ENCODE measurements at places on chromosomes 6 and 20.
A peak's percentile ranks its signal among the peaks of the same experiment; 100 is the strongest.

- DNase-seq = no peak
These were observed 481.8 kb downstream of the HAO1 start for GRCh38 chr20:7458459-7458858.

GRCh38 chr6:16474772-16475493, 236.5 kb downstream of the GMPR start:
- no peak for DNase-seq

GRCh38 chr6:116446399-116446798, 14.8 kb upstream of the CALHM6 start:
- DNase-seq = no peak

GRCh38 chr6:33343953-33344611, 26.5 kb upstream of the ZBTB22 start:
- no peak for DNase-seq

DNA sequence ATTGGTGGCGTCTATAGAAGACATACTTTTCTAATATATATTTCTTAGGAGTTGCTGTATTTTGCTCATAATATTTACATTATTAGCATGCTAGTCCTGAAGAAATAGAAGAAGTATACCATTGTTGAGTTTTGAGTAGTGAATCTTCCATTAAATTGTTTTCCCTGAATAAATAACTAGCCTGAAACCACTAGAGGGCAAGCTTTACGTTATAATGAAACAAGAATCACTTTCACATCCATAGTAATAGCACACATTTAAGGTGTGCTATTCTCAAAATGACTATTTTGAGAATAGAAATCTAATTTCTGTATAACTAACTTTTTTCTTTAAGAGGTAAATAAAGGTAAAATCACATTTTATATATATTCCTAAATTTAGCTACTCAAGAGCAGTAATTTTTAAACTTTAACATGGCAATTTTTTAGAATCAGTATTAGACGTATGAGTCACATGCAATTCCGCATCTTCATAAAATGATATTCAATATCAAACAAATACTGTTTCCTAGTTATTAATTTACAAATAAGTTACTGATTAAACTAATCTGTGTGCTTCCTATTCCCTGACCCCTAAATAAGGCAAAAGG, 213.2 kb upstream of the MANEA start:
- peak; percentile 33 for DNase-seq

DNA sequence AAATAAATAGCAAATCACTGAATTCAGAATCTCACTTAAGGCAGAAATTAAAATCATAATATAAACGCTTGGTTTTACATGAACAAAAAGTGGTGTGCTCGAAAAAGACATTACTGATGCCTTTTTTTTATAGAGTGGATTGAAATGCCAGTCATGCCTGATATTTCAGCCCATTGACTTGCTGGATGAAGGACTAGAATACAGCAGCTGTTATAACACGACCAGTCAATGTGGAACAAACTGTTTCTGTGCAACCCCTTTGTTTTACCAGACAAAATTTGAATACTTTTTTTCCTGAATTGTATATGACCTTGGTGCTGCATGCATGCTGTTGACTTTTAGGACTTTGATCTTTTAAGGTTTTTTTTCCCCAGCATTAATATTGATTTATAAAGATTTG, 150.0 kb downstream of the QKI start:
- DNase-seq = no peak

GRCh38 chr20:13007596-13007995, 1.2 kb upstream of the SPTLC3 start:
- no peak for DNase-seq

- no peak for DNase-seq
These were observed 201.6 kb upstream of the SGK1 start for GRCh38 chr6:134519465-134519864.

GRCh38 chr6:38322138-38322537, 317.6 kb downstream of the BTBD9 start:
- DNase-seq = no peak

DNA sequence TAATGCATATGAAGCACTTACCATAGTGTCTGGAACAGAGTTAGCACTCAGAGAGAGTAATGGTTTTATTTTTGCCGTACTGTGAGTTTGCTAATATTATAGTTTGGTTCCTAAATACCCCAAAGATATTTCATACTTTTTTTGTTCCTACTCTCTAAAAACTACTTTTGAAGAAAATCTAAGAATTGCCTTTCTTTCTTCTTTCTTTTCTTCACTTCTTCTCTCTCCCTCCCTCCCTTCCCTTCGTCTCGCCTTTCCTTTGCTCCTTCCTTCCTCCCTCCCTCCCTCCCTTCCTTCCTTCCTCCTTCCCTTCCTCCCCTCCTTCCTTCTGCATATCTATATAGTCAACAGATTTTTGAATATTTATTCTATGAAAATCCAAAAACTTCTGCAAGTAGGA, 351.7 kb upstream of the RSPO3 start:
- no peak for DNase-seq

DNA sequence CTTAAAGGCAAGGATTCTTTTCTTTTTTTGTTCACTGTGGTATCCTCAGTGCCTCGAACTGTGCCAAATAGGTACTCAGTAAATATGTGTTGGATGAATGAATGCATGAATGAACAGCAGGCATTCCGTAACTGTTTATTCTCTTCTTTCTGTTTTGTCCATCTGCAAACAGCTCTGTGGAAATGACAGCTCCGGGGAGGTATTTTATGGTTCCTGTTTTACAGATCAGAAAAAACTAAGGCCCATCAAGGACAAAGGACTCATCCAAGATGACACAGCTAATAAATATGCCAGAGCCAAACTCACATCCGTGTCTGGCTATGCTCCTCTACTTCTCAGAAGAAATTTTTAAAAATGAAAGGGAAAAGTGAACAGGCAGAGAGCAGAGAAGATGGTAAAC, 21.0 kb downstream of the JPH2 start:
- no peak for DNase-seq

DNA sequence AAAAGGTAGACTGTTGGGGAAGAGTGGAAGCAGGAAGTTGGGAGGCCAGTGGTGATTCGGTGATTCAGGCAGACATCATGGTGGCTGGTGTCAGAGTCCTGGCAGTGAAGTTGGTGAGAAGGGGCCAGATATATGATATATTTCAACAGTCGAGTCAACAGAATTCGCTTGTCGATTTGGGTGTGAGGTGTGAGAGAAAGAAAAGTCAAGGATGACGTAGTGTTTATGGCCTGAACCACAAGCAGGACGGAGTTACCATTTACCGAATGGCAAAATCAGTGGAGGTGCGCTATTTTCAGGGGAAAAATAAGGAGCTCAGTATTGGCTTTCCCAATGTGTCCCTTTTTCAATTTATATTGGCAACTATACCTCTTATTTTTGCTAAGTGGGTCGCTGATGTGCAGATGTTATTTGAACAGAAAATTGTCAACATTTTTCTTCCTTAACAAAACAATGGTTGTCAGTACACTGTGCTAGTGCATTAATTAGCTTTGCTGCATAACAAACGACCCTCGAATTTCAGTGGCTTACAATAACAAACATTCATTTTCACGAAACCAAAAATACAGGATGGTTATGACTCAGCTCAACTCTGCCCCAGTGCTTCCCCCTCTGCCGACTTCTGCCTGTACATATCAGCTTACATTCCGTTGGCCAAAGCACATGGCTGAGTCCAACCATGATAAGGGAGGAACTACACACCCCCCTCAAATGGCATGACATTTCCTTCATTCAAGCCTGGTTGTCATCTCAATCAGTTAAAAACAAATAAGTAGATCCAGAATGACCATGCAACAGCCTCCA, 255.0 kb upstream of the ZFP64 start:
- DNase-seq = no peak

DNA sequence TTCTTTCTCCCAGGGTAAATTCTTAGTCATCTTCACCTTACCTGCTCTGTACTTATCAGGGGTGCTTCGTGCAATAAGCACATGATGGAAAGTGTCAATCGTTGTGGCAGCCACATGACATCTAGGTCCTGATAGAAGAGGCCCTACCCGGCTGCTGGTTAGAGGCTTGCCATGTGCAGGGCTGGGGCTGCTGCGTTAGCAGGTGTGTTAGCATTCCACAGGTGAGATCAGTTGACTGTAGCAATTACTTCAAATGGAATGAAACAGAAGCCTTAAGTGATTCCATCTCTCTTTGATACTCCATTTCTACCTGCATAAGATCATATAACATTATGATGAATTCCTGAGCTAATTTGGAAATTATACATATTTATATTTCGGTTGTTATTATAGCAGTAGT, 127.0 kb downstream of the UST start:
- DNase-seq = no peak

GRCh38 chr6:137894779-137895385, 27.8 kb downstream of the TNFAIP3 start:
- no peak for DNase-seq

GRCh38 chr6:88813045-88813444, 150.4 kb downstream of the RNGTT start:
- DNase-seq = no peak

- DNase-seq = no peak
These were observed 140.9 kb downstream of the LPA start for GRCh38 chr6:160523223-160523622.

- no peak for DNase-seq
These were observed 17.5 kb downstream of the NRN1 start for GRCh38 chr6:5989141-5989723.

DNA sequence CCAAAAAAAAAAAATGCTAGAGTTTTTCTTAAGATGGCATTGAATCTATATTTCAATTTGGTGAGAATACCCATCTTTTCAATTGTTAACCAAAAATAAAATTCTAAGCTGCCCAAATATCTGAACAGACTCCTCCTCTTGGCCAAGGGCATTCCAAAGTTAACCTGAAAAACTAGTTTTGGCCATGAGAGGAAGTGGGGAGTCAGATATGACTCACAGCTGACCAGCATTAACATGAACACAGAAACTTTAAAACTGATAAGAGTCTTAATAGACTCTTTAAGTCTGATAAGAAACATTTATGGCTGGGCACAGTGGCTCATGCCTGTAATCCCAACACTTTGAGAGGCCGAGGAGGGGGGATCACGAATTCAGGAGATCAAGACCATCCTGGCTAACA, 171.3 kb downstream of the FAXC start:
- DNase-seq = no peak

GRCh38 chr6:63740709-63741108, 105.1 kb downstream of the PHF3 start:
- no peak for DNase-seq

- no peak for DNase-seq
These were observed 8.5 kb downstream of the QRSL1 start for GRCh38 chr6:106637717-106638341.

DNA sequence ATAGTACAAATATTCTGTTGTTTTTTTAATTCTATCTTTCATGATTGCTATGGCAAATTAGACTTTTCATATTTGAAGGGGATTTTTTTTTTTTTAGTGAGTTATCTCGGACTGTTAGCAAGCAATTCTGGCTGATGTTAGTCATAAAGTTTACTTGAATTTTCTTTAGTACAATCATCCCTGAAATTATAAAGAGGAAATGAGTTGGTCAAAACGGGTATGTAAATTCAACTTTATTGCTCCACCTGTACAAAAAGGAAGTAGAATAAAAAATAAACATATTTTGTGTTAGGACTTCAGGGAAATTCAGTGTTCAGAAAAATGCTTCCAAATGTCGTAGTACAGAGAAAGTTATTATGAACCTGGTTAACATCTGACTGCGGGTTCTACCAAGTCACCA, 40.3 kb downstream of the PPP1R14C start:
- no peak for DNase-seq

DNA sequence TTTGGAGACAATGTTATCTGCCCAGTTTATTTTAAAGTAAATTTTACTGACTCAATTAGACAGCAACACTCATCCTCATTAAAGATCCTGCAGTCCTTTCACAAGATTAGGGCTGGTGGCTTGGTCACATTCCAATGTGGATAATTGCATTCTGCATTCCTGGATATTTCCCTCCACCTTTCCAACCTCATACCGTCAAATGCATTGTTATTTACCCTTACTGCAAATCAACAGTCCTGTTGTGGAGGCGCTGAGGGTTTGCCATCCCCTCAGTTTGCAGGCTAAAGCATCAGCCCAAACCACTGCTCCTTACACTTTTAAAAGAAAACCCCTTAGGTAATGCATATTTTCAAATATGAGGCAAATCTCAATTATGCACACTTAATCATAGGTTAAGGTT, 5.4 kb downstream of the CITED2 start:
- DNase-seq = no peak

GRCh38 chr20:41314386-41314785, 3.1 kb downstream of the ZHX3 start:
- peak; percentile 0 for DNase-seq

DNA sequence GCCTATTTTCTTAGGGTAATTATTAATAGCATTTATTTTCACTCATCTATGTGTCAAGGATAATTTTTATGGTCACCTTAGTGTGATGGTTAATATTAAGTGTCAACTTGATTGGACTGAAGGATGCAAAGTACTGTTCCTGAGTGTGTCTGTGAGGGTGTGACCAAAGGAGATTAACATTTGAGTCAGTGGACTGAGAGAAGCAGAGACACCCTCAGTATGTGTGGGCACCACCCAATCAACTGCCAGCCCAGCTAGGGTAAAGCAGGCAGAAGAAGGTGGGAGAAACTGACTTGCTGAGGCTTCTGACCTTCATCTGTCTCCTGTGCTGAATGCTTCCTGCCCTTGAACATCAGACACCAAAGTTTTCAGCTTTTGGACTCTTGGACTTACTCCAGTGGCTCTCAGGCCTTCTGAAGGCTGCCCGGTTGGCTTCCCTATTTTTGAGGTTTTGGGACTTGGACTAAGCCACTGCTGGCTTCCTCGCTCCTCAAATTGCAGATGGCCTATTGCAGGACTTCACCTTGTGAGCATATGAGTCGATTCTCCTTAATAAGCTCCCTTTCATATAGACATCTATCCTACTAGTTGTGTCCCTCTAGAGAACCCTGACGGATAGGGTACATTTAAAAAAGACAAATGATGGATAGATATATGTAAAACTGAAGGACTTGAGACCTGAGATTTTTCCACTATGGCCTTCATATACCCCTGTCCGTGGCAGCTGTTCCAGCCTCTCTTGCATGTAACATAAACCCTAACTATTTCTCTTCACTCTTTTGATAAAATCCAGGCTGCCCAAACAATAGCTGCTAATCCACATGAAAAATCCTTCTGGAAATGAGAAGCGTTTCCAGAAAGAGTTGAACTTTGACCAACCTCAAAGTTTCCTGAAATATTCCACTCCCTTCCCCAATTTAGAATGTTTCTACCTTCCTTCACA, 62.1 kb upstream of the RGS17 start:
- no peak for DNase-seq

DNA sequence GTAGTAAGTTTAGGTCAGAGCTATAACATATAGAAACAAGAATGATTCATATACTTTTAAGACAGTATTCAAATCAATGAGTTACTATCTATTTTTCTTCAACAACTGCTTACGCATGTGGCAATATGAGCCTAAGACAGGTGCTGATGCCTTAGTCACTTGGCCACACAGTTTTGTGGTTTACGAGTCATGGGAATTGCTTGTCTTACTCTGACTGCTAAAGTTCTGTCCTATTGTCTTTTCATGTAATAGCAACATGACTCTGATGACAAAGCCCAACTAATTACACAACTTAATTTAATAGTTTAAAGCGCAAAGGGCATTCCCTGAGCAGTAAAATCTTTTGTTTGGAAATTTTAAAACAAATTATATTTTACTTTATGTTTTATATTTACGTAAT, 159.3 kb upstream of the CENPW start:
- no peak for DNase-seq

GRCh38 chr20:6000871-6001270, 50.4 kb downstream of the MCM8 start:
- no peak for DNase-seq

- DNase-seq = no peak
These were observed 241.1 kb downstream of the PREX1 start for GRCh38 chr20:48586730-48587129.

- no peak for DNase-seq
These were observed 74.1 kb downstream of the SULF2 start for GRCh38 chr20:47711046-47711752.
